Endothelial cell of umbilical vein (primary cell): ENCODE measurements at places on chromosomes 4 and X. TPM values are rescaled to one million over a fixed set of nuclear protein-coding genes. Genes with fewer than 3 reads are reported as not detected.
A peak's percentile ranks its signal among the peaks of the same experiment; 100 is the strongest.

Gene SLC25A4
- 12.9 and 13.5 TPM in 2 replicates for polyA plus RNA-seq

Gene GLRA2
- not detected in 2 replicates for polyA plus RNA-seq

Gene SEC24B
- 46.2 and 49.3 TPM in 2 replicates for polyA plus RNA-seq

Gene GATA1
- polyA plus RNA-seq: not detected in 2 replicates

Gene HSFX1
- polyA plus RNA-seq: 0.41 and 0.68 TPM in 2 replicates

Gene ADH1C
- polyA plus RNA-seq: not detected in 2 replicates

Gene SAGE1
- not detected in 2 replicates for polyA plus RNA-seq

Gene NEIL3
- 3.2 and 3.7 TPM in 2 replicates for polyA plus RNA-seq

Gene ADAM29
- polyA plus RNA-seq: not detected in 2 replicates

DNA sequence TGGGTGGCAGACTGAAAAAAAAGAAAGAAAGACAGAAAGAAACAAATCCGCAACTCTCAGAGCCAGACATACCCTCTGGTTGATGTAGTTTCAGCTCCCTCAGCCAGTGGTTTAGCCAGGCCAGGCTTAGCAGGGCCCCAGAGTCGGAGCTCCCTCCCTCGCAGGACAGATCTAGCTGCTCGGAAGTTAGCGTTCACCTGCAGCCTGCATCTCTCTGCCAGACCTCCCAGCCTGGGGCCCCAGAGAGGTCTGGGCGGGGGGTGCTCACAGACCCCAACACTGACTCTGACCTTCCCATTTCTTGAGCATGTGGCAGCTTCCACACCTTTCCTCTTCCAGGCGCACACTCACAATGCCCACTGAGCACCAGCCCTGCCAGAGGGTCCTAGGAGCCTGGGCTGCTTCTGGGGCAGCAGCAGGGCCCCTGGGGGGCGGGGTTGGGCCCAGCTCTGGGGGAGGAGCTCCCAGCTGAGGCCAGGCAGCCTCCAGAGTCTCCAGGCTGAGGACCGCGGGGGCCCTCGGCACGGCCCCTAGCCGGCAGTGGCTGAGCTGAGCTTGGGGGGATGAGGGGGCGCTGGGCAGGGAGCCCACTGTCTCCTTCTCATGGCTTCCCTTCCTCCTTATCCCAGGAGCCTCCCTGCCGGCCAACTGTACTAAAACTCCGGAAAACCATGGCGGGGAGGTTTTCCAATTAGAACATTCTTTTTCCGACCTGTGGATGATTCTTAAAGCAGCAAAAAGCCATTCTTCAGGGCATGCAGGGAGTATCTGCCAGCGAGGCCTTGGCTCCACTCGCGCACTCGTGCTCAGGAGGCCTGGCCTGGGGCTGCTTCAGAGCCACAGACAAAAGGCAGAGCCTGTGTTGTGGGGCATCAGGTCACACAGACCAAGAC lies 4.6 kb upstream of the ZNF185 start:
- no peak for DNase-seq

GRCh38 chr4:140969296-140969695 lies 164.0 kb downstream of the RNF150 start:
- DNase-seq: no peak

DNA sequence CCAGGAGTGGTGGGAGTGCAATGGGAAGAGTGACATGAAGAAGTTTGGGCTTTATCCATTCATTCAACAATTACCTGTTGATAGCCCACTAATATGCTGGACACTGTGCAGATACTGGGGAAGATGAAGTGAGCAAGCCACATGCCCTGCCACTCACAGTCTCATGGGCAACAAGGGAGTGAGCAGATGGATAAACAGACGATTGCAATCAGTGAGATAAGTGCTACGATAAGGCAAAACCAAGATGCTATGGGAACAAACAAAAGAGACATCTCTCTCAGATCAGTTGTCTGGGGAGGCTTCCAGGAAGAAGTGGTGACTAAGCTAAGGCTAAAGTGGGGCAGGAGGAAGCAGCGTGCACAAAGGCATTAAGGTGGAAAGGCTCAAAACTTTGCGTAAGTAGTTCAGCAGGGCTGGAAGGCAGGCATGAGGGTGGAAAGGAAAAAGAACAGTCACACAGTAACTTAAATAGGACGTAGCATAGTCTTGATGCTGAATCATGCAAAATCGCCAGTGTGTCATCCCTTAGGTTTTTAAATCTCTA lies 31.7 kb downstream of the GAB3 start:
- peak; percentile 57 for DNase-seq

DNA sequence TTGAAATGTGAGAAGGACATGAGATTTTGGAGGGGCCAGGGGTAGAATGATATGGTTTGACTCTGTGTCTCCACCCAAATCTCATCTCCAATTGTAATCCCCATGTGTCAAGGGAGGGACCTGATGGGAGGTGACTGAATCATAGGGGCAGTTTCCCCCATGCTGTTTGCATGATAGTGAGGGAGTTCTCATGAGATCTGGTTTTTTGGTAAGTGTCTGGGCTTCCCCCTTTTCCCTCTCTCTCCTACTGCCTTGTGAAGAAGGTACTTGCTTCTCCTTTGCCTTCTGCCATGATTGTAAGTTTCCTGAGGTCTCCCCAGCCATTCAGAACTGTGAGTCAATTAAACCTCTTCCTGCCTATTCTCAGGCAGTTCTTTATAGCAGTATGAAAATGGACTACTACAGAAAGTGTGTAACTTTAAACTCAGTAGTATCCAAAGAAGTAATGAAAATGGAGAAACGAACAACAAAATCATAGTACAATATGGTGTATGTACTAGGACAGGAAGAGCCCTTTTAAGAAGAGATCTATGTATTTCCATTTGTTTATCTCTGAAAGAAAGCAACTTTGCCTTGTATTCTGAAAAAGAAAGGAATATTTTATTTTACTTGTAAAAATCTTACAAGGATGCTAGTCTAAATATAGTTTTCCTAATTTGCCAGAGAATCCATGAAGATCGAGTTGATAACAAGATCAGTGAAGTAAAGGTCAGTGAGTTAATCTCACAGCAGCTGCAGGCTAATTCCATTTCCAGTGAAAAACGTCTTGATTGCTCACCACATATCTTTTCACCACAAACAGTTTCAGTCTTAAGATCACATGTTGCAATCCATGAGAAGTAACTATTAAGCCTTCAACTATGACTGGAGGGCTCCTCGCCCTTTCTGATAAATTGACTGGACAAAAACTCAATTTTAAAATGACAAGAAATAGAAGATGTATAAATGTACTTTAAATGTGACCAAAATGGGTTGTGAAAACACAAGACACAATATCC lies 20.5 kb downstream of the PKD2 start:
- DNase-seq: peak; percentile 8

DNA sequence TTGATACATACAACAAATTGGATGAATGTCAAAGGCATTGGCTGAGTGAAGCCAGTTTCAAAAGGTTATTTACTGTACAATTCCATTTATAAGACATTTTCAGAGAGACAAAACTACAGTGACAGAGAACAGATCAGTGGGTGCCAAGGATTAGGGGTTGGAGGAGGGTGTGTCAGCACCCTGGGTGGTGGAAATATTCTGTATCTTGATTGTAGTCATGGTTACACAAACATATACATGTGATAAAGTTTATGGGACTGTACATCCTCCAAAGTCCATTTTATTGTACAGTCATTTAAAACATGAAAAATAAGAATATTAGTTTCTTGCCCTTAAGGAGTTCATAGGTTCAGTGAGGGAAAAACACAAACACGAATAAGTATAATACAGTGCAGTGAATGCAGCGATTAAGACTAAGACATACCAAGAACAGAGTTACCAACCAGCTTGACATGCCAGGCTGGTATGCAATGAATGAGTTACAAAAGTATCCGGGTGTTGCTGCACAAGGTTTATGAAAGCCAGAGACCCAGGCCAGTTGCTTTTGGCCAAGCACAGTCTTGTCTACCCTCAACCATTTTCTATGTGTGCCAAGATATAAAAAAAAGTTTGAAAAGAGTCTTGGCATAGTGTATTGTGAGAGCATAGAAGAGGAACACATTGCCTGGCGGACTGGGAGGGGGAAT lies 123.6 kb downstream of the MSL3 start:
- DNase-seq: no peak

DNA sequence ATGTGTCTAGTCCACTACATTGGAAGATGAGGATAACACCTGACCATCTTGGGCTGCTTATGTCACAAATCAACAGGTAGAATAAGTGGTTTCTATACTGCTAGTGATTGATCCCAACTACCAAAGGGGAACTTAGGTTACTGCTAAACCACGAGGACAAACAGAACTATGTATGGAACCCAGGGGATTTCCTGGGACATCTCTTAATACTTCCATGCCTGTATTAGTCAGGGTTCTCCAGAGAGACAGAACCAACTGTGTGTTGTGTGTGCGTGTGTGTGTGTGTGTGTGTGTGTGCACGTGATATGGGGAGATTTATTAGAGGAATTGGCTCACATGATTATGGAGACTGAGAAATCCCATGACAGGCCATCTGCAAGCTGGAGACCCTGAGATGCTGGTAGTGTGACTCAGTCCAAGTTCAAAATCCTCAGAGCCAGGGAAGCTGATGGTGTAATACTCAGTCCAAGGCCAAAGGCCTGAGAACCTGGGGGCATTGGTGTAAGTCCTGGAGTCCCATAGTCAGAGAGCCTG lies 16.2 kb upstream of the AFF1 start:
- DNase-seq: no peak

DNA sequence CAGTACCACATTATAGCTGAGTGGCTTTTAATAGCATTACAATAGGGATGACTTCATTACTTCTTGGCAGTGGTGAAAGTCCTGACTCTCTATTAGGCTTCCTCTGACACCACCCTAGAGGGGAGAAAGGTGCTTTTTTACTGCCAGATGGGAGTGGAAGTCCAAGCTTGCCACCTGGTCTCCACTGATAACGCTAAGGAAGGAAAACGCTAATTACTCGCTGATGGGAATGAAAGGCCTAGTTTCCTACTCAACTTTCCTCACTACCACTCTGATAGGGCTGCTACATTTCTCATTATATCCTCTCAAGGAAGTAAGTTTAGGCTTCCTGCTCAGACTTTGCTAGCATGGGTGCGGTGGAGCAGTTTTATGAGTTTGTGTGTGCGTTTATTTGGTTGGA lies 62.3 kb upstream of the PAGE3 start:
- peak; percentile 85 for DNase-seq
